ENCODE measurements at places on chromosomes 7 and 10.

DNA sequence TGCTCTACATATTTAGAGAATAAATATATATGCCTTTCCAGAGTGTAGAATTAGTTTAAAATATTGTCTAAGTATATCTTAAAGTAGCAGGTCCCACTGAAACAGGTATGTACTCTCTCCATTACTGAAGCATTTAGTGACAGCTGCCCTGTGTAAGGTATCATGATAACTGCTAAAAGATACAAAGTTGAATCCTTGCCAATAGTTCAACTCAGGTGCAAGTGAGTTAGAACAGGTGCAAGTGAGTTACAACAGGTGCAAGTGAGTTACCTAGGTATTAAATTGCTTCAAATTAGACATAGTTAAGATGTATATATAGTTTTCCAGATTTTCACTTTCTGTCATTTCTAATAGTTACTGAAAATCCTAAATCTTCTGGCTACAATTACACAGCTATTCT, 119.1 kb downstream of the CNOT4 start:
- no peak for DNase-seq

GRCh38 chr10:49119746-49120145, 4.4 kb upstream of the VSTM4 start:
- no peak for DNase-seq

- no peak for DNase-seq
Observed at GRCh38 chr7:20408467-20408826, 77.7 kb downstream of the ITGB8 start.

GRCh38 chr10:125124907-125125306, 35.5 kb downstream of the CTBP2 start:
- no peak for DNase-seq

DNA sequence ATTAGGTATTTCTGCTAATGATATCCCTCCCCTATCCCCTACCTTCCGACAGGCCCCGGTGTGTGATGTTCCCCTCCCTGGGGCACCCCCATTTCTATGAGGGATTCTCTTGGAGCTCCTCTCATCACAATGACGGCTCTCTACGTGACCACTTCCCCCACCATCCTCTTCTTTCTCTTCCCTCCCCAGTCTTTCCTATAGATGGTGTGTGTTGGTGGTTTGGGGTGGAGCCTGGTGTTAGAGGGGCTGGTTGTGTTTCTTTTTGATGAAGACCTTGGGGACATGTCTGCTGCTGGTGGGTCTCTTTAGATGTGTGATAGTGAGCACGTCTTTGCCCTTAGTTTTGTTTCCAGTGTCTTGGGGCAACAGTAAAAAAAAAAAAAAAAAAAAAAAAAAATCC, 28.6 kb downstream of the RPS24 start:
- no peak for DNase-seq

GRCh38 chr7:34296663-34297062, 361.4 kb upstream of the NPSR1 start:
- no peak for DNase-seq

GRCh38 chr7:33823913-33824312, 81.4 kb upstream of the BMPER start:
- DNase-seq = no peak

GRCh38 chr7:10106609-10107008, 867.1 kb upstream of the PHF14 start:
- no peak for DNase-seq

- no peak for DNase-seq
Observed at GRCh38 chr10:8402576-8402975, 348.1 kb downstream of the GATA3 start.

DNA sequence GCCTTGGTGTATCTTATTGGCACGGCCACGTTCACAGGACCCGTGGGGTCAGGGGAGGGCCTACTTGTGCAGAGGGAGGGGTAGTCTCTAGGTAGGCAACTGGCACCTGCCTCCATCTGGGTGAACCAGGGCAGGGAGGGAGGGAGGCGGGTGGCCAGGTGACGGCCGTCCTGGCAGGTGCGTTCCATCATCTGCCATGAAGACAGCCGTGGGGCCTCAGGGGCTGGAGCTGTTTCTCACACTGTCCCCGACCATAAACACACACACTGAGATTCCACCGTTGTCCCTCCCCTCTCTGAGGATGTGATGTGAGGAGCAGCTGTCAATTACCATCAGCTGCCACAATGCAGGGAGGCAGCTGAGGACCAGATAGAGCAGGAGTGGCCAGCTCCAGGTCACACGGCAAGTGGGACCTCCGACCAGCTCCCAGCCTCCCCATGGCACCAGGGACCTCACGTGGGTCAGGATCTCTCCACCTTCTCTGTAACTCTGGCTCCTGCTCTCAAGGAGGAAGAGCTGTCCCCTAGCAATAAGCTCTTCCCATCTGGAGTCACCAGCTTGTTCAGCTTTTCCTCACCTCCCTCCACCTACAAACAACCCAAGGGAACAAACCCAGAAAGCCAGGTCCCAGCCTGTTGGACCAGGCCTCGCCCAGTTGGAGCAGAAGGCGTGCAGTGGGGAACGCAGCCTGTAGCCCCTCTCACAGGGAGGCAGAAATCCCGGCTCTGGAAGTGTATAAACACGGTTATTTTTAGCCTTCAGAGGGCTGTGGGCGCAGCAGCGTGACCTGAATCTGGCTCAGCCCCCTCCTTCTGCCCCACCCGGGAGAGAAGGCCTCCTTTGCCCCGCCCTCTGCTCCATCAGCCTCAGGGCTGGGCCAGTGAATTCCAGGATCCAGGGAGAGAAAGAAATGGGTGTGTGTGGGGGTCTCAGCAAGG, 33.1 kb downstream of the ZMIZ1 start:
- no peak for DNase-seq

DNA sequence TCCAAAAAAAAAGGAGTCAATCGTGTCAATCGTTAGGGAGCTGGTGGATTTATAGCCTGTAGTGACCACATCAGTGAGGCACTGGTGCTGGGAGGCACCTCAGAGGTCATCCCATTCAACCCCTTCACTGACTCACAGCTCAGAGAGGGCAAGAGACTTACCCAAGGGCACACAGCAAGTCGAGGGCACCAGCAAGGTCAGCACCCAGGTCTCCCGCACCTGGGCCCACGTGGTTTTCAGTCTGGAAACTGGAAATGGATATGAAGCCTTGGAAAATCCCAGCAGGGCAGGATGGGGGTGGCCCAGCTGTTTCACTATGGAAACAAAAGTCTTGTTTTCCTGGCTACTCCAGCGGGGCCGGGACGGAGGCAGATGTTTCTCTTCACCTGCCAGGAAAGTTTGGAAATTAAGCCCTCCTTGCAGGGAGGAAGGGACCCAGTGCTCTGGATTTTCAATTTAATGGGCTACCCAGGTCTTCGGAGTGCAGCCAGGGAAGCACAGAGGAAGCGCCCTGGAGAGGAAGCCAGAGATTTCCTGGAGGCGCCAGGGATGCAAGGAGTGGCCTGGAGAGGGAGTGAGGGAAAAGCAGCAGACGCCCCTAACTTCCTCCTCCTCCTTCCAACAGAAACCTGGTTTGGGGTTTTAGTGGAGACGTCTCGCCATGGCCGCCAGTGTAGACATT, 157.2 kb upstream of the TNRC18 start:
- no peak for DNase-seq

- no peak for DNase-seq
Observed at GRCh38 chr7:47317487-47317886, 264.4 kb downstream of the TNS3 start.

- no peak for DNase-seq
Observed at GRCh38 chr7:109295158-109295557, 725.5 kb downstream of the DNAJB9 start.

DNA sequence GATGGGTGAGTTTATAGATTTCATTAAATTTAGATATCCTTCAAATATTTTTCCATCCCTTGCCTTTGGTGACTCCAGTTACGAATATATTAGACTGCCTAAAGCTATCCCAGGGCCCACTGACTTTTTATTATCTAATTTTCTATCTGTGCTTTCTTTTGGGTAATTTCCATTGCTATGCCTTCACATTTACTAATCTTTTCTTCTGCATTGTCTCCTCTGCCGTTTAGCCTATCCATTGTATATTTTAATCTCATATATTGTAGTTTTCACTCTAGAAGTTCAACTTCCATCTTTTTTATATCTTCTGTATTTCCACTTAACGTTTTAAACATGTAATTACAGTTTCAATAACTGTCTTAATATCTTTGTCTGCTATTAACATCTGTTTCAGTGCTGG, 78.6 kb upstream of the HDAC9 start:
- no peak for DNase-seq

- DNase-seq = no peak
Observed at GRCh38 chr7:99362801-99363200, 11.7 kb upstream of the ARPC1B start.

- DNase-seq = no peak
Observed at GRCh38 chr7:102122026-102122425, 164.6 kb upstream of the SH2B2 start.

- no peak for DNase-seq
Observed at GRCh38 chr7:47643716-47644400, 61.9 kb upstream of the TNS3 start.

DNA sequence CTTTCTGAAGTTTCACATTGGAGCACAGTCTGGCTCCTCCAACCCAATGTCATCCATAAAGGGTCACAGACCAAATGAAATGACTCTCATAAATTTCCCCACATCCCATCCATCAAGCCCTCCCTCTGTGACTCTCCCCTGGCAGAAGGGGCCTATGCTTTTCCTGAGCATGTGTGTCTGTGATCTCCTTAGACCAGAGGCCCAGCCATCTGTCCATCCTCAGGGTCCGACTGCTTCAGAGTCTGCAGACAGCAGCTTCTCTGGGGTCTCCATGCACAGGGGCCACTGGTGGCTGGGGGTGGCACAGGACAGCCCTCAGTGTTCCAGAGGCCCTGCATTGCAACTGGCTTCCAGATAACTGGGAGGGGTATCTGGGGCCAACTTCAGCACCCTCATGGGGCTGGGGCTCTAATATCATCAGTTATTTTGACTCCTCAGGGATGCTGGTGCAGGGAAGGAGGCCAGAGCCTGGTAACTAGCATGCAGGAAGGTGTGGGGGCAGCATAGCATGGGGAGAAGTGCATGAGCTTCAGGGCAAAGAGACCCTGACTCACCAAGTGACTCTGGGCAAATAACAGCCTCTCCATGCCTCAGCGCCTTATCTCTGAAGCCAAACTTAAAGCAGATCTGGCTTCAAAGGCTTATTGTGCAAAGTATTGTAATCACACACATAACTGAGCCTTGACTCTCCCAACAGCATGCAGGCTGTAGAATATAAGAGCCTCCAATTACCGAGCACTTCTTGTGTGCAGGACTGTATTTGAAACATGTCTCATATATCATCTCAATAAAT, 266.9 kb downstream of the GRID1 start:
- DNase-seq = no peak

DNA sequence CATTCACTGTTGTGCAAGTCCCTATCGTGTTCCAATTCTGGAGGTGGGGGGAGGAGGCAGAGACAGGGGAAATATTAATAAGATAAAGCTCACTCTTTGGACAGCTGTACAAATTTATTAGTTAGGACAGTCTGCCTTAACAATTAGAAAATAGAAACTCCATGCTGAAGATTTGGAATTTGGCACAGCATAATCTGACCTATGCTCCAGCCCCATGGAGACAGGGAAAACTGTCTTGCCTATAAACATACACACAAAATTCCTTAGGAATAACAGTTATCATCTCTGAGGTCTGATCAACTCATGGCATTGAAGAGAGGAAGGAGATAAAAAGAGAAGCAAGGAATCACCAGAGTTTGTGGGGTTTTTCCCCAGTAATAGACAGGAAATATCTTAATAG, 335.4 kb upstream of the MEOX2 start:
- no peak for DNase-seq
